Renal cortical epithelial cell (primary cell): ENCODE measurements at places on chromosomes 4 and X. TPM values are rescaled to one million over a fixed set of nuclear protein-coding genes. Genes with fewer than 3 reads are reported as not detected.

TRPC3 gene
- not detected in 2 replicates for total RNA-seq

NIPAL1 gene
- 8.6 and 11.1 TPM in 2 replicates for total RNA-seq

ZNF827 gene
- total RNA-seq, result 4.7 and 24.5 TPM in 2 replicates

GASK1B gene
- total RNA-seq, result 2.8 and 4.4 TPM in 2 replicates

WFS1 gene
- total RNA-seq, result 8.7 and 23.5 TPM in 2 replicates

ABLIM2 gene
- total RNA-seq, result 1.2 and 6.1 TPM in 2 replicates

COL4A5 gene
- 33.5 and 80.4 TPM in 2 replicates for total RNA-seq

DNAAF6 gene
- total RNA-seq, result not detected in 2 replicates

ODAM gene
- total RNA-seq, result not detected in 2 replicates
